ENCODE measurements at places on chromosomes 5 and 9. TPM values are rescaled to one million over a fixed set of nuclear protein-coding genes. Genes with fewer than 3 reads are reported as not detected.

DNA sequence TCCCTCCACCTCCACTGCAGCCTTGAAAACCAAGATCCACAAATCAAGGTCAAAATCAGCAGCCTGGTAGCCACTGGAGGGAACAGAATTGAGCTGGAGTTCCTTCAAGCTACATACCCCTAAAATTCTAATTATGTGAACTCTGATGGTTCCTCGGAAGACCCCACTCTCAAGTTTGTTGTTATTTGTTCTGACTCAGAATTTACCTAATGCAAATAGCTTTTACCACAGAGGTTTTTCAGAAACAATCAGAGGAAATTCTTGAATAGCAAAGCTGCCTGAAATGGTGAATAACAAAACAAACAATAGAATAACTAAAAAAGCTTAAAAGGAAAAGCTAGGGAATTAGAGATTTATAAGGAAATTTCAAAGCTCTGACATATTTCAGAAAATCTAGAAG, 220.0 kb downstream of the CDH18 start:
- H3K36me3 ChIP-seq, result no peaks in the 10 kb centered on the region
- no peak overlapping the region for H3K27ac ChIP-seq
- no peaks in the 10 kb centered on the region for H3K27me3 ChIP-seq
- H3K4me1 ChIP-seq, result no peaks in the 10 kb centered on the region
- no peak overlapping the region for H3K4me3 ChIP-seq

DNA sequence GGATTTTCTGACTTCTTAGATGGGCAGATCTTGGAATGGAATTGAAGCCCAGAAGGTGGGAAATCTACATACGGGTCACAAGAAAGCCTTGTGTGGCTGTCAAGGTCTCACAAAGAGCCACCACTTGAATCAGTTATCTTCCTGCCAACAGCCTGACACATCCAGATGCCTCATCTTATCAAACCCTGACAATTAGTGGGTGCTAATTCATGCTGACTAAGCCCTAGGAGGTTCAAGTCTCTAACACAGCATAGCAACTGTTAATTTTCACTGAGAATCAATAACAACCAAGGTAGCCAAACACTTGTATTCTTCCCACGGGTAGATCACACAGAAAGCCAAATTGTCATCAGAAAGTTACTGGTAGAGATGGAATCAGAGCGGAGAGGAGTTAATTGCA, 222.2 kb downstream of the TMEM167A start:
- no peaks in the 10 kb centered on the region for H3K4me1 ChIP-seq
- no peak for DNase-seq
- no peaks in the 10 kb centered on the region for H3K27me3 ChIP-seq
- no peaks in the 10 kb centered on the region for H3K36me3 ChIP-seq
- no peak overlapping the region for H3K4me3 ChIP-seq

GRCh38 chr9:107751567-107752210, 262.1 kb upstream of the KLF4 start:
- H3K36me3 ChIP-seq, result no peaks in the 10 kb centered on the region
- H3K27ac ChIP-seq, result peak overlapping the region; percentile 92
- H3K4me1 ChIP-seq, result peaks cover 46% of the 10 kb centered on the region
- peak; percentile 86 for DNase-seq

GRCh38 chr9:131997779-131998178, 81.9 kb downstream of the MED27 start:
- H3K36me3 ChIP-seq, result no peaks in the 10 kb centered on the region
- no peaks in the 10 kb centered on the region for H3K27me3 ChIP-seq
- peaks cover 10% of the 10 kb centered on the region for H3K4me1 ChIP-seq
- H3K4me3 ChIP-seq, result no peak overlapping the region
- H3K27ac ChIP-seq, result no peak overlapping the region

DNA sequence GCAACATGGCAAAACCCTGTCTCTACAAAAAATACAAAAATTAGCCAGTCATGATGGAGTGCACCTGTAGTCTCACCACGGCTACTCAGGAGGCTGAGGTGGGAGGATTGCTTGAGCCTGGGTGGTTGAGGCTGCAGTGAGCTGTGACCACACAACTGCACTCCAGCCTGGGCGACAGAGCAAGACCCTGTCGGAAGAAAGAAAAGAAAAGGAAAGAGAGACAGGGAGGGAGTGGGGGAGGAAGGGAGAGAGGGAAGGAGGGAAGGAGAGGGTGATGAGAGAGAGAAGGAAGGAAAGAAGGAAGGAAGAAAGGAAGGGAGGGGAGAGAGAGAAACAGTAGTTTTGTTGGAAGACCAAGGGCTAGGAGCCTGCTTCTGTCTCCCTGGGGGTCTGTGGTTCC, 142.4 kb downstream of the C9orf50 start:
- no peaks in the 10 kb centered on the region for H3K36me3 ChIP-seq
- DNase-seq, result no peak
- no peaks in the 10 kb centered on the region for H3K27me3 ChIP-seq
- H3K27ac ChIP-seq, result no peak overlapping the region
- H3K4me3 ChIP-seq, result no peak overlapping the region

Gene GRIN1
- 0.15 TPM for polyA plus RNA-seq

Gene BARHL1
- polyA plus RNA-seq, result not detected

Gene TAF11L3
- polyA plus RNA-seq, result not detected

Gene OLFM1
- 31.4 TPM for polyA plus RNA-seq

Gene NIPBL
- polyA plus RNA-seq, result 15.1 TPM

Gene MAP1B
- polyA plus RNA-seq, result 261 TPM

Gene GM2A
- polyA plus RNA-seq, result 10.5 TPM

Data from GM23248 (cell line).